ENCODE measurements at places on chromosomes 6 and 20.

- DNase-seq, result no peak
These were observed at the start of gene ROS1 for GRCh38 chr6:117425431-117426153. Gene ROS1 (minus strand): TSS chr6:117425942. CDS start chr6:117425656, 286 bp downstream.

GRCh38 chr6:21423106-21423854, 170.3 kb upstream of the SOX4 start:
- no peak for DNase-seq

DNA sequence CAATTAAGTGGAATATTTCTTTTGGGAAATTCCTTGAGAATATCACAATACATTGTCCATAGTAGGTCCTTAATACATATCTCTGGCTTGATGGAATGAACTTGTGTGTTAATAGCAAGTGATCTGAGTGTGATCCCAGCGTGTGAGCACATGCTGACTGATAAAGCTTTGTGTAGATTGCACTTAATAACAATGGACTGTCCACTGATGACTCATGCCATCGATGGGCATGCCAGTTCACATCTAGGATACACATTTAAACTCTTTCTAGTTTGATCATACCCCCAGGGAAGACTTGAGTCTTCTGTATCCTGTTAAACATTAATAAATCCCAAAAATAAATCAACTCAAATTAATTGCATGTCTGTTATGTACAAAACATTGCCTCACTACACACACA, 454.3 kb upstream of the SPTLC3 start:
- no peak for DNase-seq

DNA sequence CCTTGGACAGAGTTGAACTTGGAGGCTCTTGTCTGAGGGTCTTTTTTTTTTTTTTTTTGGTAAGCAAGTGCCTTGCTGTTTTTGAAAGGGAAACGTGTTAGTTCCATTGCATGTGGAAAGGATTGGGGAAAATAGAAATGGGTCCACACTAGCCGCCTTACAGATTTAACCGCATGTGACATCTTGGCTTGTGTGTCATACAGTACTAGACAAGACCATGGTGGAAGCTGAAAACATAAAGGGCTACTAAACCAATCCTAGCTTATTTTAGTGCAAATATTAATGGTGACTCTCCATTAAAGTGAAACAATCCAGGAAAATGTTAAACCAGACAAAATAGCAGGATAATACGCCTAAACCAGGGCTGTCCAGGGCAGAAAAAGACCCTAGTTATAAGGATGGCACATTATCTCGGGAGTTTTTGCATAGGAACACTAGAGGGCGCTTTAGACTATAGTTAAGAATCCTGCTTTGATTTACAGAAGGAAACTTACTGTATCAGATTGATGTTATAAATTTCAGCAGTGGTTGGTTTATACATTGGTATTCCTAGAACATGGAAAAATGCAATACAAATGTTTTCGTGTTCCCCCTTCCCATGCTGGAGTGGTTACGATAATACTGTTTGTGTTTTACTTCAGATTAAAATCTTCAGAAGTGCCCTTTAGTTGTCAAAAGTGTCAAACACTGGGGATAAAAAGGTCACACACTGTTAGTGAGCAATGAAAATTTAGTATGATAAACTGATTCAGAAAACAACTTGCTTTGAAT, 59.8 kb upstream of the DEK start:
- DNase-seq, result peak; percentile 56

GRCh38 chr6:2990248-2990931, 9.3 kb upstream of the NQO2 start:
- peak; percentile 81 for DNase-seq

DNA sequence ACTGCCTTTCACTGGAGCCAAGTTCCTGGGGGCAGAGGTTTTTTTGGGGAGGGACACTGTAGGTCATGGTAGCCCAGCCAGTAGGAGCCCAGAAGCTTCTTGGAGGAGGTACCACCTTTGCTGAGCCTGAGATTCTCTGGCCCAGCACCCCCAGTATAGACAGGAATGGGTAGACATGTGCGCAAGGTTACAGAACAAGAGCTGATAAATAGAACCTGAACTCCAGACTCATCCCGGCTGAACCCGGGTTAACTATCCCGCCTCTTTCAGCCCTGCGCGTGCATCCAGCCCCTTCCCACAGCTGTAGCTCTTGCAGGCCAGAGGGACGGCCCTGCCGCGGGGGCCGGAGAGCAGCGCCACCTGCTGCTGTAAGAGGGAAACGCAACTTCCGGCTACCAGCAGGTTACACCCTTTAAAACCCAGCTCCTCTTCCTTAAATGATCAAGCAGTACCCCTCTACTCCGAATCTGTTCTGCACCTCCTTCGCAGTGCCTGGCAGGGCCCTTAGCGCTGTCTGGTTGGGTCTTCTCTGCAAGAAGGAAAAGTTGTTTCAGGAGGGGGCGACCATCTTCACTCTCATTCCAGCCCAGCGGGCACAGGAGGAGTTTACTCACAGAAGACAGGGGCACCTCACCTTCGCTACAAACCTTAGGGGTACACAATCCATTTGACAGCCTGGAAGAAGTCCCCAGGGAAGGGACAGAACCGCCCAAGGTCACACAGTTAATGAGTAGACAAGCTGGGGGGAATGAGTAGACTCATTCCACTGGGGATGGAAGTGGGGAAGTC, 7.5 kb downstream of the SRXN1 start:
- peak; percentile 65 for DNase-seq

- DNase-seq, result peak; percentile 12
These were observed 135.3 kb downstream of the ARID1B start for GRCh38 chr6:156912431-156912830.

DNA sequence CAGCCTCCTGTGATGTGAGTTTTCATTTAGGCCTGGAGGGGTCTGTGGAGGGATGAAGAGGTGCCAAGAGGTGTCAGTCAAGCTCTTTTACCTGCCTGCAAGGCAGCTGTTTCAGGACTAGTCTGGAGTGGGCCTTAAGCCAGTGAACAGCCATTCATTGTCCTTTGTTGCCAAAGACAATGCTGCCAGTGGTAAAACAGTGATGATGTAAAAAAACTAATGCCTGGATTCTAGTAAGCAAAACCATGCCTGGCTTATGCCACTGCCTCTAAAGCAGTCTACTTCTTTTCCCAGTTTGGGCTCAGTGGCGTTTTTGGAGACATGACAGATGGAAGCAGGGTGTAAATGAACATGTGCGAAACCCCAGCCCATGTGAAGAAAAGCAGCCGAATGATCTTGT, 93.5 kb upstream of the KCNK16 start:
- DNase-seq, result no peak

DNA sequence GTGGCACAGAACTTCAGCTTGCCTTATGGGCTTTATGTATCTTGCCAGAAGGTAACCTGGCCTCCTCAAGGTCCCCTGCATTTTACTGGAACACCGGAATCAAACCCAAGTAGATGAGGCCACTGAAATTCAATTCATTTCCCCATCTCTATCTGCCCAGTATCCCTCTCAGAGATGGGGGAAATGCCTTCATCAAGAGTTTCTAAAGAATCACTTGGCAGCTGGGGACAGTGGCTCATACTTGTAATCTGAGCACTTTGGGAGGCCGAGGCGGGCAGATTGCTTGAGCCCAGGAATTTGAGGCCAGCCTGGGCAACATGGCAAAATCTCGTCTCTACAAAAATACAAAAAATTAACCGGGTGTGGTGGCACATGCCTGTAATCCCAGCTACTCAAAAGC, 12.9 kb downstream of the MDGA1 start:
- no peak for DNase-seq

DNA sequence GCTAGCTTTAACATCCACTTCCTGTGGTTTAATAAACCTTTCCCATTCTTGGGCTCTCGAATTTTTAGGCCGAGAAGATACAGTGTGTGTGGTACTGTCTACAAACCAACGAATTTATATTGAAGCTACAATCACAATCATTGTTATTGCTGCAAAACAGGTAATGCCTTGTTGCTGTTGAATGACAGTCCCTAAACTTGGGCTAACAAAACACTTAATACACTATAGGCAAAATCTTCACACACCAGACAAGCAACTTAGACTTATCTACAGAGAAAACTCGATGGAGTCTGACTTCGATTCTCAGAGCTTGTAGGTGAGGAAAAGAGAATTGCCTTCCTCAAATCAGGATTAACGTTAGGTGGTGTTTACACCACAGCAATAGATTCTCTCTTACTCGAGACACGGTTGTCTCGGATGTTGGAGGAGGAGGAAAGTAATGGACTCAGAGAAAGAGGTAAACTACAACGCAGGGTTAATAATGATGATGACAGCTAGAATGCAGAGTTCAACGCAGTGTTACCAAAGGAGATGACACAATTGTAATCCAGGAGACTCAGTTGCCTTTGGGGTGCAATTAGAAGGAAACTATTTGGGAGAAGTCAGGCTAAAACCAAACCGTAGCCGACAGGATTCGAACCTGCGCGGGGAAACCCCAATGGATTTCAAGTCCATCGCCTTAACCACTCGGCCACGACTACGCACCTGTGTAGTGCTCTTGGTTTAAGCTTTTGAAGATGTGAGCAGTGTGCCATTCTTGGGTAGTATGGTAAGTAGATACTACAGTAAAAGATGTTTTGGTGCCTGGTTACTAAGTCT, 32.5 kb upstream of the ZNF184 start:
- peak; percentile 43 for DNase-seq

DNA sequence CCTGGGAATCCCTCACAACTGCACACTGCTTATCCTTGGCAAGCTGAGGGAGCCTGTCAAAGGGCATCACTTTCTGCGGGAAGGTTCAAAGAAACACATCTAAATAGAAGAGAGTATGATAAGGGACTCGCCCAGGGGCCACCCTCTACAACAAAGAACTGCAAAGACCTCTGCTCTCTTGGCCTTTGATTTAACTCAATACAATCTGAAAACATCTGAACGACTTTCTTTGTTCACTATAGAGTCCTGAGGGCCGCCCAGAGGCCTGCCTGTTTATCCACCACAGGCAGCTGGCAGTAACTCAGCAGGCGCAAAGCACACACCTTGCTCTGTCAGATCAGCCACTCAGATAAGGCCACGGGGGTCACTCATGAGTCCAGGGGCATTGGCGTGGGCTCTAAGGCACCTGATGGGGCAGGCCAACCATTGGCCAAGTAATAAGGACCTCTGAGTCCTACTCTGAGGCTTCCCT, 139.3 kb downstream of the UNC5CL start:
- no peak for DNase-seq

- DNase-seq, result no peak
These were observed 28.6 kb downstream of the DIDO1 start for GRCh38 chr20:62897666-62898065.

DNA sequence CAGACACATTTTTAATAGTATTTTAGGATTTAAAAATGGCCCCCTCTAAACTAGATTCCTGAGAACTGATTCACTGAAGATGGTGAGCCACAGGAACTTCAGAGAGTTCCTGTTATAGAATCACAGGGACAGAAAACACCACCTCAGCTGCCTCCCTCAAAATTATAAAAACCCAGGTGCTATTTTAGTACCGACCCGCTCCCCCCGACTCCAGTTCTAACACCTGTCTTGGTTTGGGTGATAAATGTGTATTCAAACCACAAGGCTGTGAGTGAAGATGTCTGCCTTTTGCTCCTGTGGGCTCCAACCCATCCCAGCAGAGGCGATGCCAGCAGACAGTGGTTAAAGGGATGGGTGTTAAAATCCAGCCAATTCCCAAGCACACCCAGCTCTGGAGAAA, 127.4 kb upstream of the LY86 start:
- DNase-seq, result no peak

DNA sequence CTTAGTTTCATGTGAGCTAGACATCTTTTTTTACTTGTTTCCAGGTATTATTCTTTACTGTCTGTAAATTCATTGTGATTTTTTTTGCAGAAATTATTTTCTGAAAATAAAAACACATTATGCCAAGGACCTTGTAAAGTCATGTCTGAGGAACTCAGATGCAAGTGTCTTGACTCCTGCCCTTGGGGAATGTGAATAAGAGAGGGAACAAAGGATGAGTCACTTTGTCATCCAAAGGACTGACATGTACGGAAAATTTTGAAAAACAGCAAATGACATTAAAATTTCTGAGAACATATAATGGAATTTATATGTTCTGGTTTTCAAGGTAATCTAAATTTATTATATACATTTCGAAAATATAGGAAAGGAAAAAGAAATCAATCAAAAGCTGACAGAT, 660.4 kb downstream of the CD109 start:
- peak; percentile 32 for DNase-seq

- no peak for DNase-seq
These were observed 42.1 kb upstream of the SYNCRIP start for GRCh38 chr6:85684809-85685171.

GRCh38 chr20:49619113-49620048, 51.4 kb upstream of the PTGIS start:
- DNase-seq, result no peak

Measured in mesenchymal stem cell (in vitro differentiated cells and primary cell).